ENCODE measurements at places on chromosomes 7 and 10.

DNA sequence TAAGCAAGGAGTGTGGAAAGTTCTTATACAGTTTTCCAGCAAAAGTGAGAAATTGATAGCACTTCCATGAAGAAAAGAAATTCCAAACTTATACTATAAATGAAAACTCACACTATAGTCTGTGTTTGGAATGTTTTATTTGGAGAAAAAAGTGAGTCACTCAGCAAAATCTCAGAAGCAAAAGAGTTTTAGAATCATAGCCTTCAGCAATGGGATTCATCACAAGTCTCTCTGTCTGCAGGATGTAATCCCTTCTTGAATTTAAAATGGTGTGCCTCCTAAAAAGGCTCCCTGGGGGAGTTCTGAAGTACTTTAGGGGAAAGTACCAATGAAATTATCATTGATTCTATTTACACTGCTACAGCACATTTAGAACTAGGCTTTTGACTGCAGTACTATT lies 756.4 kb downstream of the XPNPEP1 start:
- no peak for DNase-seq

- no peak for DNase-seq
These were observed 10.6 kb downstream of the RPA3 start for GRCh38 chr7:7707806-7708205.

DNA sequence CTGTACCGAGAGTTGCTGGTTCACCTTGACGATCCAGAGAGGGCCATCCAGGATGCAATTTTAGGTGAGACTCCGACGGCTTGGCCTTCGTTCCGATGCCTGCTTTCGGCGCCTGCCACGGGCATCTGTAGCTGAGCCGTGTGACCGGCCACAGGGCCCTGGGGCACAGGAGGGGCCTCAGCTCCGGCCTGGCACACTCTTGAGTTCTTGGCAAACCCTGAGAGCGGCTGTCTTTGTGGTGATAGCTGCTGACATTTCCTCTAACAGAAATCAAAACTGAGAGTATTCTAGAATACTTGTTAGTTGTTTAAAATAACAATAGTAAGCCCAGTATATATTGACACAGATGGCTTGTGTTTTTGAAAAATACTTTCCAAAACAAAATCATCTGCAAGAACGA lies 52.2 kb upstream of the SUN1 start:
- DNase-seq: no peak

DNA sequence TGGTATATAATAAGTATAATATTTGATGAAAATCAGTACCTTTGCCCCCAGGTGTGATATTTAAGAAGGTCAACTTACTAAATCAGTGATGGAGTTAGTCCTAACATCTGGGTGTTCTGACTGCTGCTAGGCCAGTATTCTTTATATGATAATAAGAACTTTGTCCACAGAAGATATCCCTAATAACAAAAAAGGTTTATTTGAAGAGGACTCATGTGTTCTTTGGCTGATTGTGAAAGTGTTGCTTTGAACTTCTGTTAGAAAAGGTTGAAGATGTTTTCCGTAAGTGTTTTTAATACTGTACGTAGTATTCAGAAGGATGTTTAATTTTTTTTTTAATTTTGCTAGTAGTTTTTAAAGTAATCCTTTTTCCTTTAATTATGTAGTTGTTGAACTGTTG lies 10.2 kb downstream of the PTEN start:
- DNase-seq: no peak

GRCh38 chr10:31604646-31605170 lies 285.7 kb downstream of the ZEB1 start:
- DNase-seq: no peak

DNA sequence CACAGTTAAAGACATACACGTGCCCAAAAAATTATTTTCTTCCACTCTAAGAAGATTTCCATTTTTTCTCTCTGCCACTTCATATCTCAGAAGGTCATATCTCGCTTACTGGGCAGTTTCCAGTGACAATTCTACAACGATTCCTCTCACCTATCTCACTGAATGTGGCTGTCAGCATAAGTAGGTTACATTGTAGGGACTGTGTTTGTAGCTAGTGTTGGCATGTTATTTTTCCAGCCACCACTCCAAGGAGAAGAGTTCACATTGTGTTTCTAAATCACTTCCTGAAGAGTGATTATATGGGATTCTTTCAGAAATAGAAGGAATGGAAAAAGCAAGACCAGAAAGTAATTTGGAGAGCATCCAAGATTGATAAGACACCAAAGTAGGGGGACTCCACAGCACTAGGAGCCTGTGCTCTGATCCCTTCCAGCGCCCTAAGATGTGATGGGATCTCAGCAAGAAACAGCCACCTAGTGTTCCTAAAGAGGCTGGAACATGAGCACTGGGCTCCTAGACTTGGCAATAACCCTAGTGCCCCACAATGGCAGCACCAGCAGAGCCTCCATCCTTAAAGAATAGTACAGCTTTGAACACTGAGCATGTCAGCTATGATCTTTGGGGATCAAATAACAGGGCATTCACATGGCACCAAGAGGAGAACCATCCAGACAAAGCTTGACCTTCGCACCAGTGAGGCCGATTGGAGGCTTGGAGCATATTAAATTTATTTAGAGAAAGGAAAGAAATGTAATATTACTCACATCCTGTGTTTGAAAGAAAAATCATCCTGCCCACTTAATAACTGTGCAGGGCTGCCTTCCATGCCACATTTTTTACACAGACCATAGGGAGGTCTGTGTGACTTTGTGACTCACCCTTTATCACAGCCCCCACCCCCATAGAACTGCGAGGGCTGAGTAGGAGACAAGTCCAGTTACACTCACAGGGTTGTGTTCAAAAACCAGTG lies 51.8 kb downstream of the CAV1 start:
- DNase-seq: no peak

DNA sequence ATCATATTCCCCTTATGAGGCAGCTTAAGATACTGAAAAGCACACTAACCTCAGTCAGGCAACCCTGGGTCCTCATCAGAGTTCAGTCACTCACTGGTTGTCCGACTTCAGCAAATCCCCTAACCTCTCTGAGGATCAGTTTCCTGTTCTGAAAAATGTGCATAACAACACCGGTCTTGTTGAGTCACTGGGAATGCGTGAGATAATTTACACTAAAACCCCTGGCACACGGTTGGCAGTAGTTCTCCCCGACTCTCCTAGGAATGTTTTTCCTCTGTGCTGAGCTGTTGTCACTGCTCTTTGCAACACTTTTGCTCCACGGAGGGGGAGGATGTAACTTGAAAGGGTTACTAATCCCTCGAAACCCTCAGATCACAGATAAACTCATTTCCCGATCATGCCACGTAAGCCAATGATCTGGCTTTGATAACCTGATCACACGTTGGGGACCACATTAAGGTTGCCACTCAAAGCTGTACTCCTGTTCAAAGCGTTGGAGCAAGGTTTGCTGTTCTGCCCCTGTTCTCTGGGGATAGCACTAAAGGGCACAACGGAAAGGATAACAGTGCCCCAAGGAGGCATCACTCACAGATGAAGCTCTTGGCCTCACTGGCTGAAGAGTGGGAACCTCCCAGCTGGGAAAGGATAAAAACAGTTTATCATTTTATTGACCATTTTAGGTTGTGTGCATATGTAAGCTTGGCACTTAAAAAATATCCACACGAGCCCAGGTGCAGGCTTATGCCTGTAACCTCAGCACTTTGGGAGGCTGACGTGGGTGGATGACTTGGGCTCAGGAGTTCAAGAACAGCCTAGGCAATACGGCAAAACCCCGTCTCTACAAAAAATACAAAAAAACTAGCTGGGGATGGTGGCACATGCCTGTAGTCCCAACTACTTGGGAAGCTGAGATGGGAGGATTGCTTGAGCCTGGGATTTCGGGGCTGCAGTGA lies 5.0 kb upstream of the RBM17 start:
- no peak for DNase-seq

DNA sequence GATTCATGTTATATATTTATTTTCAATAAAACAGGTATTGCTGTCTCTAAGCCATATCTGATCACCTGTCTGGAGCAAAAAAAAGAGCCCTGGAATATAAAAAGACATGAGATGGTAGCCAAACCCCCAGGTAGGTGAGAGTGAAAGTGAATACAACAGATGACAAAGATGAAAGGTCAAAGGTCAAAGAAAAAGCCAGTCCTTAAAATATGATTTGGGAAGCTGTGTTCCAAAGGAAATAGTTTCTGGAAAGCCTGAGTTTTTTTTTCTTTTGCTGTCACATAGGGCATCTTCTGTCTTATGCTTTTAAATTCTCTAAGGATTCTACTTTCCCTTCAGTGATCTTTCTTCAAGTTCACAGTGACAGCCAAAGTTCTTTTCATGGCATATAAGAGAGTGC lies 25.9 kb downstream of the ZNF107 start:
- DNase-seq: no peak

GRCh38 chr7:74148491-74148890 lies 25.7 kb upstream of the EIF4H start:
- DNase-seq: no peak

GRCh38 chr7:1260244-1260635 lies 27.6 kb downstream of the UNCX start:
- no peak for DNase-seq

- no peak for DNase-seq
These were observed 2.0 kb upstream of the NFKB2 start for GRCh38 chr10:102393411-102394078.

GRCh38 chr10:34791947-34792346 lies 23.1 kb downstream of the PARD3 start:
- DNase-seq: no peak

DNA sequence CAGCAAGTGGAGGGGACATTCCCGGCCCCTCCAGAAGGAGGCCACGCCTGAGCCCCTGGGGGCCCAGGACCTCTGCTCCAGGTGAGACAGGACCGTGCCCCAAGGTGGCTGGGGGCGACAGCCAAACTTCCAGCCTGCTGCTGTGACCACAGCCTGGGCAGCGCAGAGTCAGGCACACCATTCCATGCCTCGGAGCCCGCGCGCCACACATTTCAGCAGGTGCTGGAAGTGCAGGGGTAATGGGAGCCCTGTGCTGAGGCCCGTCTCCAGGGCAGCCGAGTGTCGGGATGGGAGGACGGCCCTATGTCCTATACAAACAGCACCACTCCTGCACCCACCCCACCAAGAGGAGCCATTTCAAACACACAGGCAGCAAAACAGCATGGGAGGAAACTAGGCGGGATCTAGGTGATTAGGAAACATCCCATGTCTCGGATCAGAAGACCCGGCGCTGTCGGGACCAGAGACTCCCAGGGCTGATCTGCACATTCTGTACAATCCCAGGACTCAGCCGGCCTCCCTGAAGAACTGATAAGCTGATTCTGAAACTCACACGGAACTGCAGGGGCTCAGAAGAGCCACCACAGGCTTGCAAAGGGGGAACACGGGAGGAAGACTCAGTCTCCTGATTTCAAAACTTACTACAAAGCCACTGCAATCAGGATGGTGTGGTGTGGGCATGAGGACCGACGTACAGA lies 272.3 kb downstream of the ELFN1 start:
- no peak for DNase-seq

DNA sequence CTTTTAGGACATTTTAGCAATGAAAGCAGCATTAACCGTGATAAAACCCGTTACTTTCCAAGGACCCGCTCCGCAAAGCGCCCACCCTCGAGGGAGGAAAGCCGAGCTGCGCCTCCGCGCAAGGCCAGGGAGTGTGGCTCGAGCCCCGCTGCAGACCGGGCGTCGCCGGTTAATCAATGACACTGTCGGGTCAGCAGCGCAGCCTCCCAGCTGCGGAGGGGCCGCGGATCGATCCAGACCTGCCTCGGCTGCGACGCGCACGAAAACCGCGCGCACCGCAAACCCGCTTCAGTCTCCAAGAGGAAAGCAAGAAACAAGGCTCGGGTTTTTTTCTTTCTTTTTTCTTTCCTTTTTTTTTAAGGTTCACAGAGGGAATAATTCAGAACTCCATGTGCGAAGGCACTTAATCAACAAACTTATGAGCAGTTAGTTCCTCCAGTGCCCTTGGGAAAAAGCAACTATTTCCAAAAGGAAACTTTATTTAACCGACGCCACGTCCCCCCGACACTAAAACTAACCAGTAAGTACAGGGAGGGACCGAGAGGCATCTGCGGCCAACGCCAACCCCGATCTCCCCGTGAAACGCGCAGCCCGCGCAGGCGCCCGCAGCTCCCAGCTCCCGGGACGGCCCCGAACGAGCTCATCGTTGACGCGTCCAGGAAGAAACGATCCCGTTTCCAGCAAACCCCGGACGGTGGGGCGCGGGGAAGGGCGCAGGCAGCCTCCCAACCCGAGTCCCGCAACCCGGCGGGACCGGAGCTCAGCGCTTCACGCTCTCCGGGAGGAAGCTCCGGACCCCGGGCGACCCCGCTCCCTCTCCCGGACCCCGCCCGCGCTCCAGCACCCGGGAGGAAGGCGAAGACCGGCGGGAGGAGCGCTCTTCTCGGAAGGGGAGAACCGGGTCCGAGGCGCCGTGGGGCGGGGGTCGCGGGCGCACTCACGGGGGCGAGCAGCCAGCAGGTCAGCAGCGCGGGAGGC lies 598 bp downstream of the VIPR2 start:
- peak; percentile 12 for DNase-seq

GRCh38 chr7:36600869-36601530 lies 123.3 kb downstream of the AOAH start:
- no peak for DNase-seq

DNA sequence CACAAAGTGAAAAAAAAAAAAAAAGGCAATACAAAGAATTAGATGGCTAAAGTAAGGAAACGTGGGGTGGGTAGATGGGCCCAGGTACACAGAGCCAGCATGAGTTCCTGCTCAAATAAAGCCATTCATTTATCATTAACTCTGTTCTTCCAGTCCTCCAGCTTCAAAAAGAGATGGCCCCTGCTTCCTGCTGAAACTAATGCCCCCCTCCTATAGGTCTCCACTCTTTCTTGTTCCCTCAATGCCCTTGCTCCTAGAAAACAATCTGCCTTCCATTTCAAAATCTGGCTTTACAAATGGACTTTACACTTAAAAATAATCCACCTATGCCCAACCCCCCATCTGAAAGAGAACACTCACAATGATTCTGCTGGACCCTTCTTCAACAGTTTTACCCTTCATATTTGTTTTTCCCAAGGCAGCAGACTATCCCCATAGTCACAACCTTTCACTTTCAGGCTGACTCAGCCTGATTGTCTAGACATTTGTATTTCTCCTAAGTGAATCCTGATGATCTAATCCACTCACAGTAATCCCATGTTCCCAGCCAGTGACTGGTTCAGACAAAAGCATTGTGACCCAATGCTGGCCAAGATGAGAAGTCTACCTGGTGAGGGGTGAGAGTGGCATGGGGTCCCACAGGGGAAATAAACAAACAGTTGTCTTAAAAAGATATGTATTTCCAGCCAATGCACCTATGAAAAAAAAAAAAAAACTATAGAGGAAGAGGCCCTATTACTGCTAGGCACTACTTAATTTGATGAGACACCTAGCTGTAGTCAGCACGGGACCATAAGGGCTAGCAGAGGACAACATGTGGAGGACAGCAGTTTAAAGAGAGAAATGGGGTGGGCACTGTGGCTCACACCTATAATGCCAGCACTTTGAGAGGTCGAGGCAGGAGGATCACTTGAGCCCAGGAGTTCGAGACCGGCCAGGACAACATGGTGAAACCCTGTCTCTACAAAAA lies 74.6 kb upstream of the GRID1 start:
- no peak for DNase-seq

GRCh38 chr7:69651101-69651590 lies 52.9 kb downstream of the AUTS2 start:
- no peak for DNase-seq

Measured in NCI-H526 (cell line).